ENCODE measurements at places on chromosomes 6 and 20.

GRCh38 chr6:42403421-42403820, 48.3 kb downstream of the TRERF1 start:
- DNase-seq: peak; percentile 42

GRCh38 chr6:111980971-111981840, 72.7 kb upstream of the CCN6 start:
- no peak for DNase-seq

- peak; percentile 87 for DNase-seq
Measured at GRCh38 chr20:10513931-10514575, 78.9 kb downstream of the SLX4IP start.

DNA sequence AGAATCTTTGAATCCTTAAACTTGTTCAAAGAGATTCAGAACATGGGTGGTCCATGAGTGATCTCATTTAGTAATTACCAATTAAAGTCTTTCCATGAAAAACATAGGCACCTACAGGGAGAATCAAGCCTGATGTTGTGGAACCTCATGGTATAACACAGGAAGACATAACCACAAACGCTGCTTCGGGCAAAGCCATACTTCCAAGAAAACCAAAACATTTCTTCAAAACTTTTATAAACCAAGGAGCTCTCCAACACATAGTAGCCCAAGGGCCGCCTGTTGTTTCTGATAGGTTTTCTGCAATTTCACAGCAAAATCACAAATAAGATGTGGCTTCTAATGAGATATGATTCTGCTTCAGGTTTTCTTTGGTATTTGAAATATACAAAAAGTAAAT, 2.5 kb downstream of the CHD6 start:
- peak; percentile 24 for DNase-seq

- DNase-seq: no peak
Measured at GRCh38 chr6:155974811-155975323, 519.2 kb upstream of the NOX3 start.

GRCh38 chr20:58996226-58996611, 10.8 kb downstream of the CTSZ start:
- no peak for DNase-seq

DNA sequence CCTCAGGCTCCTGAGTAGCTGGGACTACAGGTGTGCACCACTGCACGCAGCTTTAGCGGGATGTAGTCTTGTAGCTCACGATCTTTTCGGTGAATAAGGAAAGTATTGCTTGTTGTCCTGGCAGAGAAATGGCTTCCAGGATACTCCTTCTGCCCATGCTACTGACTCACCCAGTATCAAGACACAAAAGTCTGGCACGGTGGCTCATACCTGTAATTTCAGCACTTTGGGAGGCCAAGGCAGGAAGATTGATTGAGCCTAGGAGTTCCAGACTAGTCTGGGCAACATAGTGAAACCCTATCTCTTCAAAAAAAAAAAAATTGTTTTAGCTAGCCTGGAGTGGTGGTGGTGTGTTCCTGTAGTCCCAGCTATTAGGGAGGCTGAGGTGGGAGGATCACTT, 40.9 kb upstream of the B4GALT5 start:
- no peak for DNase-seq

DNA sequence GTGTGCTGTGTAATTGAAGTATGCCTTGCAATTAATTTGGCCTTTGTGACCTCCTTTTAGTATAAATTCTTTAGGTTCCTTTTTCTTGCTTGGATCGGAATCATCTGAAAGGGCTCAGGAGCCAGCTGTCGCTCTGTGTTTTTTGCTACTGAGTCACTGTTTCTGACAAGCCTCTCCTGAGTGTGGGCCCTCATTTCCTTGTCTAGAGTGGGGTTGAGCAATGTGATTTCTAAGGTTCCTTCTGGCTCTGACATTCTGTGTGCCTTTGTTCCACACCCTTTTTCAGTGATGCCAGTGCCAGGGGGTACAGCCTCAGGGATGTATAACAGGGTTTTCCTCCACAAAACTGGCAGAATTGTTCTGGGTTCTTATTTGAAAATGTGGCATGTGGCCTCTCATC, 26.5 kb downstream of the DAAM2 start:
- peak; percentile 20 for DNase-seq

DNA sequence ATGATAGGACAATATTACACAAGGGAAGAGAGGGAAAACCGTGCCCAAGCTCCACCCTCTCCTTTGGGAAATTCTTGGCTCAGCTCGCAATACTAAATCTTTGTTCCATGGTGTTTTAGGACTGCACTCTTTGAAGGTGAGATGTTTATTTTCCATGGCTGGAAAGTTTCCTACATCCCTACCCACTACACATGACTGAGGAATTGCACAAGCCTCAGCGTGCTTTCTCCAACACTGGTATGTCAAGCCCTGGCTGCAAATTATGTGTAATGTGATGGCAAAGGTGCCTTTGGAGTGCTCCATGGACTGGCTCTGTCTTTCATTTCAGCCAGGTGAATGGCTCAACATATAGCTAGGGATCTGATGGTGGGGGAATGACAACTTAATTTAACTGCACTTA, 134.3 kb downstream of the ISM1 start:
- no peak for DNase-seq

DNA sequence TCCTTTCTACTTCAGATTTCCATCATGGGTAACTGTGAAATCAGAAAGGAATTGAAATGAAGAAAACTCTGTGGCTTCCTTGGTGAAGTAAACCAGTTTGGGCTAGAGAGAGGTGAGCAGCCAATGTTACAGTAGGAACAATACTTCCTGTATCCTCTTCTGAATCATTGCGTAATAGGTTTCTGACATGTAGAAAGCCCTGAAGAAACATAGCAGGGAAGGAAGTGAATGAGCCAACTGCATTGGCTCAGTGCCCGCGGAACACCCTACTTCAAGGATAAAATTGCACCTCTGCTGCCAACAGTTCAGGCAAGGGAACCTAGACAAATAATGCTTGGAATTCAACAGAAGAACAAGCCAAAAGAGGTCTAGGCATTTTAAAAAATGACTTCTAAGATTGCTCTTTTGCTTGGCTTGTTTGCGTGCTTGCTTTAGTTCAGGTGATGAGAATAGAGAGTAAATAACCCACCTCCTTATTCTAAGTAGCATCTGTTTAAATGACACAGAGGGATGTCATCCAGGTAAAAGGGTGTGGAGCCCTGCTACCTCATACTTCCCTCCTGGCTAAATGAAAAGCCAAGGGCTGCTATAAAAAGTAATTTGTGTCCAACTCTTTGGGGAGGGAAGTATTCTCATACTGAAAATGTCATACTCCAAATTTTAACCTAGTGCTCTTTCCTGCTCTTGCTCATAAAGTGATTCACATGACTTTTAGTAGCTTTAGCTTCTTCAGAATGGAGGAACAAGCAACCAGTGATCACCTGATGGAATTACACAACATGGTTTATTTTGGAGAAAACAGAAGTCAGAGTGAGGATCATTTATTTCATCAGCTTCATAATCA, 30.0 kb upstream of the AKIRIN2 start:
- peak; percentile 94 for DNase-seq

DNA sequence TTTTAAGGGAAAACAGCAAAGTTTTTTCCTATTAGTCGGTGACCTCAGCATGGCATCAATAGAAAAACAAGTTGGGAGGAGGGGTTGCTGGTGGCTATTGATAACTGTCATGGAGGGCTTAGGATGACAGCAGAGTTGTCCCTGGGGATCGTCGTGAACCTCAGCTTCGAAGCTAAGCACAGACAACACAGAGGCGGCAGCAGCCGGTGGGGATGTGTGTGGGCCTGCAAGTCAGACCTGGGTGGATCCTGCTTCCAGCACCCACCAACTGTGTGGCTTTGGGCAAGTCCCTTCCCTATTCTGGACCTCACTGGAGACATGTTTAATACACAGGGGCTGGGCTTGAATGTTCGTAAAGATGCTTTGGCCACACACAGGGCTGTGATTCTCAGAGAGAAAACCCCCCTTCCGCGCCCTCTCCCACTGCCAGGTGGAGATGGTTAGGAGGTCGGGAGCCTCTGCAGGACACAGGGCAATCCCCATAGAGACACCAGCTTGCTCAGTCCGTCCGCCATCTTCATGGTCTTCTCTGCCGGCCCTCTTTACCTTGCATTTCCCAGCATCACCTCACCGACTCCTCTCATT, 83.1 kb upstream of the TOX2 start:
- DNase-seq: no peak

GRCh38 chr20:64214952-64215351, 40.6 kb upstream of the PCMTD2 start:
- DNase-seq: no peak

DNA sequence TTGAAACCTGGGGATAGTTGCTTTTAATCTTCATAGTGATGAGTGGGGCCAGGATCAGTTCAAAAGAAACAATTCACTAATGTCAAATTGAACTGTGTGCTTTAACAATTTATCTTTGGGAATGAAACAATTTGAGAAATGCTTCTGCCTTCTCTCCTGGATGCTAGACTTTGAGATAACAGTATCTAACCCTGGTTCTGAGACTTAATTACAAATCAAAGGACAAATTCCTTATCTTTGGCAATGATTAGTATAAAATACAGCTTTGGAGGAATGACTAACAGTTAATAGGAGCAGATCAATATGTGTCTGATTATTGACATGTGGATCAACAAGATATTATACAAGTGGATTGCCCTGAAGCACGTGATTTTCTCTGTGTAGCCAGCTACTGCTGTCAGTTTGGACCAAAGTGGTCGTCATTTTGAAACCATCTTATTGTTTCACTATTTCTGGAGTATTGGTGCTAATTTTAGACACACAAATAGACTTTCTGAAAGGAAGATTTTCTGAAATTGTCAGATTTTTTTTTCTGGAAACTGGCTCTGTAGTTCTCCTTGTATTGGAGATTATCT, 6.2 kb upstream of the FLRT3 start:
- no peak for DNase-seq

DNA sequence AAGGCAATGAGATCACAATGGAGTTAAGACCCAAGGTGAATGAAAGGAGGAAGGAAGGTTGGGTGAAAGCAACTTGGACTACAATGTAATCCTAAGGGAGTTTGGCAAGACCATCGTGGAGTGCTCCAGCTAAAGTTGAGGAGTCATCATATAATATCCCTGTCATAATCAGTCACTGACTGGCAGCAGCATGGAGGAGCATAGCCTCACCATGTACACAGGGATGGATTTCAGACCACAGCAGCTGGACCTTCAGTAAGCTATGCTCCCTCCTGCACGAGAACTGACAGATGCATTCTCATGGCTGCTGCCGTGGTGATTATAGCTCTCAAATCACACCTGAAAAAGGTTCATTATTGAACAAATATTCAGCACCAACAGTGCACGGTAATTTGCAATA, 43.0 kb downstream of the GOPC start:
- no peak for DNase-seq

DNA sequence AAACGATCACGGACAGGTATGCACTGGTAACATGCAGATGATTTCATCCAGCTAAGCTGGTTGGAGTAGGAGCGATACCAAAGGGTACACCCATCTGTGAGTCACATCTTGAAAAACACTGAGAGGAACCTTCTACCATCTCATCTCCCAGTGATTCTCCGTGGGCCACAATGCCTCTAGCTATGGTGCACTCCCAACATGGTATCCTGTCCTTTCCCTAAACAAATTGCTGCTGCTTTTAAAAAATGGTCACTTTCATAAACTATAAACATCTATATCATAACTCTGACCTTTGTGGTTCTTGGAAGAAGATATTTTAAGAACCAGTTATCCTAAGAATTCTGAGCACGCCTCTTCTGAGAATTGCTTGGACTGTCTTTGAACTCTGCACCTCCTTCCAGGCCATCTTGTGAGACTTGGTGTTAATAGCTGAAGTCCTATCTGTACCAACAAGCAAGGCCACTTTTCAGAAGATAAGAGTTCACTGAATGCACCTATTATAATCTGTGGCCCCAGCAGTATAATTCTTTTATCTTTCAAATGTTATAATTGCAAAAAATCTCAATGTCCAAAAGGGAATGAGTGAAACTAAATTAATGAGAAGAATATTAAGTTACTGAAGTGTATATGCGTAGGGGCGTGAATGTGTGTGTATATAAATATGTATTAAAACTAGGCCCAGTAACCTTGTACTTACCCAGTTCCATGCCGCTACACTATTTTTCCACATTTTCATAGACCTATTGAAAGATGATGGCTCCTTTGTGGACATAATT, 70.5 kb upstream of the TPD52L1 start:
- no peak for DNase-seq

- DNase-seq: no peak
Measured at GRCh38 chr6:7449018-7449417, 59.4 kb downstream of the RIOK1 start.

- DNase-seq: peak; percentile 32
Measured at GRCh38 chr6:112007805-112008204, 46.1 kb upstream of the CCN6 start.

All from RPMI7951 (cell line).